ENCODE measurements at places on chromosomes 3 and 15.
A peak's percentile ranks its signal among the peaks of the same experiment; 100 is the strongest.

DNA sequence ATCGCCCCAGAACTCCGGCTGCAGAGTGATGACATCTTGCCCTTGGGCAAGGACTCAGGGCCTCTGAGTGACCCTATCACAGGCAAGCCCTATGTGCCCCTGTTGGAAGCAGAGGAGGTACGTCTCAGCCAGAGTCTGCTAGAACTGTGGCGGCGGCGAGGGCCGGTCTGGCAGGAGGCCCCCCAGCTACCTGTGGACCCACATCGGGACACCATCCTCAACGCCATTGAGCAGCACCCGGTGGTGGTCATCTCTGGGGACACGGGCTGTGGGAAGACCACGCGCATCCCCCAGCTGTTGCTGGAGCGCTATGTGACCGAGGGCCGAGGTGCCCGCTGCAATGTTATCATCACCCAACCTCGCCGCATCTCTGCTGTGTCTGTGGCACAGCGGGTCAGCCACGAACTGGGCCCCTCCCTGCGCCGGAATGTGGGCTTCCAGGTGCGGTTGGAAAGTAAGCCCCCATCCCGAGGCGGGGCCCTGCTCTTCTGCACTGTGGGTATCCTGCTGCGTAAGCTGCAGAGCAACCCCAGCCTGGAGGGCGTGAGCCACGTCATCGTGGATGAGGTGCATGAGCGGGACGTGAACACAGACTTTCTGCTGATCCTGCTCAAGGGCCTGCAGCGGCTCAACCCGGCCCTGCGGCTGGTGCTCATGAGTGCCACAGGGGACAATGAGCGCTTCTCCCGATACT lies 43.4 kb downstream of the DHX30 start:
- DNase-seq = no peak

DNA sequence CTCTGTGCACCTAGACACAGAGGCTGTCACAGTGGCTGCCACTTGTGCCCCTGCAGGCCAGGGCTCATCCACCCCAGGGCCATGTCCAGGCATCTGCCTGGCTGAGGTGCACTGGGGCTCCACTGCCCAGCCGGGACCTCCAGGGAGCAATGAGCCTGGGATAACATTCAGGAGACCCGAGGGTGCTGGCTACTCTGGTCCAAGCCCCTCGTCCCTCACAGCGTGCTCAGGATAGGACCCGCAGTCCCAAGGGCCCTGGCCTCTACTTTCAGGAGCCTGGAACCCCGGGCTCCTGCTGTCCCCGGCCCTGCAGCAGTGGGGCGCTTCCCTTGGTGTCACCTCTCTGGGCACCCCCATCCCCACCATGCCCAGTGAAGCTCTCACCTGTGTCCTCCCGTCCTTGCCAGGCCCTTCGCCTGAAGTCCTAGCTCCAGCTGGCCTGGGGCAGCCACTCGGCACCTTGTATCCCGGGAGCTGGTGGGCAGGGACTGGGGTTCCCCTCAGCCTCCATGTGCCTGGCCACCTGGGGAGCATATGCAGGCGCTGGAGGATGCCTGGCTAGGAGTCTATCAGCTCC lies 157.8 kb downstream of the NSMCE3 start:
- DNase-seq = no peak

GRCh38 chr15:71788646-71789579 lies 21.4 kb upstream of the NR2E3 start:
- peak; percentile 59 for DNase-seq

GRCh38 chr3:120200493-120201235 lies 84.4 kb downstream of the GPR156 start:
- no peak for DNase-seq

GRCh38 chr15:69760890-69761568 lies 308.4 kb downstream of the RPLP1 start:
- peak; percentile 97 for DNase-seq

DNA sequence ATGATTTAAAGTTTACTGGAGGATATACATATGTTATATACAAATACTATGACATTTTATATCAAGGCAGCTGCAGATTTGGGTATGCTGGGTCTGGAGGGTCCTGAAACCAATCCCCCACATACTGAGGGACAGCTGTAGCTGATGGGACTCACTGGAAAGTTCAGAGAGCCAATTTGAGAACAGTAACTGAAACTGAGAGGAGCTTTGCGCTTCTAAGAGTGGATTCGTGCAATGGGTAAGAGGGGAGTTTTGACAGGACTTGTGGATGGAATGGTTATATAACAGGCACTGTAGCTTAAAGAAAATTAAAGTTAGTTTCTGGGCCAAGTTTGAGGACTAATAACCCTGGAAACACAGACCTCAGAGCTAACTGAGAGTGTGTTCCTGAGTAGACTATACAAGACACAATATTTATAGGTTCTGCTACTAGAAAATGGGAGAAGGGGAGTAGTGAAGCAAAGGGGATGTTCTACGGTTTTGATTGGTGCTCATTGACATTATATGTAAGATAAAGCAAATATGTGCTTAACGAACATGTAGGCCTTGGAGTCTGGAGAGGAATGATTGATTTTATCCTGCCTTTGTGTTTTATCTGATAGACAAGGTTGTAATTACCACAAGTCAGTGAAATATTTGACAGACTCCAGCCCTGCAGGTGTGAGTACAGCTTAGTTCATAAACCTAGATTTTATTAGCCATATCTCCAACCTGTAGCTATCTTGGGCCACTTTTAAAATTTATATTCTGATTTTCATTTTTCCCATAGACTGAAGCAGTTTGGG lies 4.8 kb upstream of the ZMAT3 start:
- no peak for DNase-seq

DNA sequence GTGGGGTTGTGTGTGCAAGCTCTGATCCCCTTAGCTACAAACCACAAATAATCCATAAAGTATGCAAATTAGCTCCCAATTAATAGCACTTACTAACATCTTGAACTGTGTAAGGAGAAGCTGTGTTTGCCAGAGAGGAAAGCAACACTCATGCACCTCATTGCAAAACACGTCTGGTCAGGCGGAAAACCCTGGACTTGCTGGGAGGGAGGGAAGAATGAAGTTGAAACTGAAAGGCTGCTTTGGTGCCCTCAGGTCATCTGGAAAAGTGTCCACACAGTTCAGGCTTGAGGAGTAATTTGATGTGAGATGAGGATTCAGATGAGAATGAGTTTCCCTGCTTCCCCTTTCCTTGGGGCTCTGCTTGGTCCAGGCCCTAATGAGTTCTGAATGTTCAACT lies 185.5 kb upstream of the ANKRD28 start:
- DNase-seq = no peak

DNA sequence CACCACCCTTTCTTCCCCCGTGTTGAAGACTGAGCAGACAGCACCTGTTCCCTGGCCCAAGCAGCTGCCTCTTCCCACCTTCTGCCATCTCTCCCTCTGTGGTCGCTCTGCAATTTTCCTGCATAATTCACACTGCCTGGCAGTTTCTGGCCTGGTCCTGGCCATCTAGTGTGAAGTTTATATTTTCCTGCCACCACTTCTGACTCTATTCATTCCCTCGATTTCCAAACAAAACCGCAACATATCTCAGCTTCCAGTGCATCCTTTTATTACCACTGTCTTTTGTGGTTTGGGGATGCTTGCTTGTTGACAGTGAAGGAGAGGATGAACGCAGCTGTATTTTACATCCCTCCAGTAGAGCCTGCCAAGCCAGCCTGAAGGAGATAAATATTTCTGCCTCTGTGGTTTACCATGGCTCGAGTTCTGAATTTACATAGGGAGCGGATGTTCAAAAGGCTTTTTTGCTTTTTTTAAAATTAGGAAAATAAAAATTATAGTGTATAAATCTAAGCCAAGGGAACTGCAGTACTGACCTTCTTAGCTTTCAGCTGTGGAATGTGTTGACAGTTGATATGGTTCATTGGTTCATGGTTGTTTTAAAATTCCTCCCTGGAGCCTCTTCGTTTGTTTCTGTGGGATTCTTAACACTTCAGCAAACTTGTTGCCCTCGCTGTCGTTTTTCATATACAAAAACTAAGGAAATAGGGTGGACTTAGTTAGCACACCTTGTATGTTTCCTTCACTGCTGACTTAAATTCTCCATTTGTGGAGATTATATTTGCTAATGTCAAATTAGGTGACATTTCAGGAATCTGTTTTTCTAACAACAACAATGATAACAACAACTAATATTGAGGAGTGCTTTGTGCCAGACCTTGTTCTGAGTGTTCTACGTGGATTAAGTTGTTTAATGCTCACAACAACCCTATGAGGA lies 250.5 kb downstream of the ADAMTSL3 start:
- no peak for DNase-seq

GRCh38 chr3:156483961-156484787 lies 70.7 kb downstream of the SSR3 start:
- peak; percentile 82 for DNase-seq

DNA sequence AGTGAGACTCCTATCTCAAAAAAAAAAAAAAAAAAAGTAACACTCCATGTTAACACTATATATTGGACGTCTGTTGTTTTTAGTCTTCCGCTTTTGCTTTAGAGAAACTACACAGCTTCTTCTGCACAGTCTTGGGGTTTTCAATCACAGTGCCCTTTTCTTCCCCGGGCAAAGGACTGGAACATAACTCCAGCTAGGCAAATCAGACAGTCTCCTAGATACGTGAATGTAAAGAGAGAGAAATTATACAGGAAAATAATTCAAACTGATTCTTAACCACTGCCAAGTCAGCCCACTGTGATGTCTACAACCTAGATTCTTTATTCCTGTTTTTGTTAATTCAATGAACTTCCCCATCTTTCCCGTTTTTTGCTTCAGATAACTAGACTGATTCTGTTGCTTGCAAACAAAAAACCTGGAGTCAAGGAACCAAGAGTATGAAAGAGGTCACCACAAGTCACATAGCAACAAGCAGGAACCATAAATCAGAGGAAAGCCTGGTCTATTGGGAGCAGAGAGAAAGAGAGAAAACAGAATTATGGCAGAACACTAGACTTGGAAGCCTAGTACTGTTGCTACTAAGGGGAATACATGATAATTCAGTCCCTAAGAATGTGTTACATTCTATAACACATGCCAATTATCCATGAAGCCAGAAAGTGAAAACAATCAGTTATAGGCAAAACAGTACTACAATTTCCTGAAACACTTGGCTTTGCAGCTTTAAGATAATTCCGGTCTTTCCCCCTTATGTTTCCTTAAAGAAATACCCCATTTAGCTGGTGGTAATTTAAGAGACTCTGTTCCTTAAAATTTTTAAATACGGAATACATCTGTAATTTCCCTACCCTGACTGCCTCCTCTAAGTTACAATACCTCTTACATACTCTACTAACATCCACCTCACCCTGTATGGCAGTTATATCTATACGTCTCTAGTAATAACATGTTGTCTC lies 63.1 kb downstream of the TBL1XR1 start:
- DNase-seq = peak; percentile 86

GRCh38 chr3:13200946-13201345 lies 127.7 kb upstream of the IQSEC1 start:
- DNase-seq = no peak

- DNase-seq = no peak
These were observed 18.9 kb upstream of the CSPG4 start for GRCh38 chr15:75731248-75732151.

- DNase-seq = no peak
These were observed 11.7 kb downstream of the EIF5A2 start for GRCh38 chr3:170896781-170897180.

DNA sequence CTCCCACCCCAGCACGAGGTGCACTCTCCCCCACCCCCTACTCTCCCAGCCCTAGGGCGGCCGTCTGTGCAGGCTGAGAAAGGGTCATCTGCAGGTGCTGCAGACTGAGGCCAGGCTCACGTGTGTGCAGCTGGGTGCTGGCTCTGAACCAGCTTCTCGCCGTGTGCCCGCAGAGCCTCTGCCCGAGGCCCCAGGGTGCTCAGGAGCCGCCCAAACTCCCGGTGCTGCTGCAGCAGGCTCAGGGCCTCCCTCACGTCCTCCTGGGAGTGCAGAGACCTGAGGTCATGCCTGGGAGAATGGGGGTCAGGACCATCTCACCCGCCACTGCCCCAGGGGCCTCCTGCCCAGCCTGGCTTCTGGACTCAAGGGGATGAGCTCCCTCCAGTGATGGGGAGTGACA lies 17.2 kb downstream of the SPTBN5 start:
- DNase-seq = no peak

- peak; percentile 18 for DNase-seq
These were observed 23.8 kb upstream of the NMB start for GRCh38 chr15:84681831-84682230.

GRCh38 chr3:13718000-13718399 lies 161.9 kb downstream of the WNT7A start:
- no peak for DNase-seq

DNA sequence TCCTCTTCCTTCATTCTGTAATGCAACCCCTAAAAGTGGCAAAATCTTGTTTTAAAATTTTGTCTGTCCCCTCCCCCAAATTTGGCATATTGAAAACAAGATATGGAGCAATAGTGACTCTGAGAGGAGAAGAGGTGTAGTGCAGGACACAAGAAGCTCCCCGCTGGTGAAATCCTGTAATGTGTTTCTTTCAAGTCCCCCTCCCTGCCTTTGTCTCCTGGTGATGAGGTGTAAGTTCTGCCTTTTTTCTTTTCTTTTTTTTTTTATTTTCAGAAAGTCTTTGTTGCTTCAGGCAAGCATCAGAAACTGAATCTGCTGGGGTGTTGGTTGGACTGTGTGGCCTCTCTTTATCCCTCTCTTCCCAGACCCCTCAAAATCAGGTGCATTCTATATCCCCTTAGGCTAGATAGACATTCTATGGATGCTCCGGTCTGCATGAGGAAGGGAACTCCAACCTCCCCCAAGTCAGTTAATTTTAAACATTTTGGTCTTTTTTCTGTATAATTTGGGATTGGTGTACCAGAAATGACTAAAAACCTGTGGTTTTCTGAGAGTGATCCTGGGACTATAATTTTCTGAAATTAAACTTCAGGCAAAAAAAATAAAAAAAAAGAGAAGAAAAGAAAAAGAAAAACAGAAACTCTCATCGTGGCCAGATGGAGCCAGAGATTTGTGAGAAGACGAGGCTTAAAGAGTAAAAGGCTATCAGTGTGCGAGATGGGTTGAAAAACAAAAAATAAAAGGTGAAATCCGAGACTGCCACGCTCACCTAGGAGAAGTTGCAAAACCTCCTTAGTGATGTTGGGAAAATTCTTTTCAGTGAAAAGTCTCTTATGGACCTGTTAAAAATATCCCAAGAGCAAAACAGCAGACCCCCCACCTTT lies 21.4 kb downstream of the ACKR2 start:
- no peak for DNase-seq

GRCh38 chr15:39506146-39506545 lies 74.7 kb upstream of the THBS1 start:
- no peak for DNase-seq

GRCh38 chr15:31740203-31740602 lies 290.1 kb upstream of the CHRNA7 start:
- DNase-seq = no peak

DNA sequence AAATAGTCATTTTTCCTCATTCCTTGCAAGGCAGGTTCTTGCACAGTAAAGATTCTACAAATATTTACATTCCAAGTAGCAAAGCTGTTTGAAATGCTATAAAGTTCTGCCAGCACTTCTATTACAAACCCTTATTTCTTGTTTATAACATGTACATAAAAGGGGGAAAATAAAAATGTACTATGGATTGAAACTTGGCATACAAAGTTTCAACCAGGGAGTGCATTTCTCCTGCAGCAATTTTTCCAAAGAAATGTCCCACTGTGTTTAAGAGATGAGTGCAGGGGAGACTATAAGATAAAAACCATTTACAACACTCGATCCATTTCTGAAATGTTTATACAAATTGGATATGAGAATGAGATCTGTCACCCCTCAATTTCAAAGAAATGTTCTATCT lies 3.3 kb downstream of the CNTN3 start:
- no peak for DNase-seq
